A549 treated with Hydrocortisone at 1 μM for 4 hours (cell line): ENCODE measurements at places on chromosomes 7 and 10. TPM values are rescaled to one million over a fixed set of nuclear protein-coding genes. Genes with fewer than 3 reads are reported as not detected.

Gene PAPOLB
- total RNA-seq, result not detected in 5 replicates

Gene CREB3L2
- total RNA-seq, result 22.5 to 38.5 TPM (median 27.8 TPM) in 5 replicates

Gene POLR2J3
- 13.5 to 53.6 TPM (median 32.9 TPM) in 5 replicates for total RNA-seq

Gene OR2A5
- total RNA-seq, result not detected in 5 replicates

Gene MAP3K8
- 9.5 to 14.1 TPM (median 13.9 TPM) in 5 replicates for total RNA-seq

Gene PLAU
- 95.7 to 133 TPM (median 109 TPM) in 5 replicates for total RNA-seq

Gene HERC4
- total RNA-seq, result 23.6 to 37.3 TPM (median 26.9 TPM) in 5 replicates

Gene C7orf57
- total RNA-seq, result 0.12 to 0.31 TPM (median 0.26 TPM) in 5 replicates

Gene GPC2
- total RNA-seq, result 0.60 to 1.1 TPM (median 0.95 TPM) in 5 replicates
